Breast epithelium (tissue), 4 donors: ENCODE measurements at places on chromosomes 5 and 9.

GRCh38 chr5:110058175-110058574, 368.4 kb downstream of the MAN2A1 start:
- no peak overlapping the region for H3K27ac ChIP-seq
- no peaks in the 10 kb centered on the region for H3K36me3 ChIP-seq
- peak; percentile 22 for DNase-seq

- DNase-seq = no peak
- H3K4me3 ChIP-seq = no peak overlapping the region
- H3K27me3 ChIP-seq = no peaks in the 10 kb centered on the region
- H3K4me1 ChIP-seq = no peaks in the 10 kb centered on the region
- H3K36me3 ChIP-seq = no peaks in the 10 kb centered on the region
- no peak overlapping the region for H3K27ac ChIP-seq
These were observed 293.0 kb downstream of the SEC61B start for GRCh38 chr9:99515093-99515492.

DNA sequence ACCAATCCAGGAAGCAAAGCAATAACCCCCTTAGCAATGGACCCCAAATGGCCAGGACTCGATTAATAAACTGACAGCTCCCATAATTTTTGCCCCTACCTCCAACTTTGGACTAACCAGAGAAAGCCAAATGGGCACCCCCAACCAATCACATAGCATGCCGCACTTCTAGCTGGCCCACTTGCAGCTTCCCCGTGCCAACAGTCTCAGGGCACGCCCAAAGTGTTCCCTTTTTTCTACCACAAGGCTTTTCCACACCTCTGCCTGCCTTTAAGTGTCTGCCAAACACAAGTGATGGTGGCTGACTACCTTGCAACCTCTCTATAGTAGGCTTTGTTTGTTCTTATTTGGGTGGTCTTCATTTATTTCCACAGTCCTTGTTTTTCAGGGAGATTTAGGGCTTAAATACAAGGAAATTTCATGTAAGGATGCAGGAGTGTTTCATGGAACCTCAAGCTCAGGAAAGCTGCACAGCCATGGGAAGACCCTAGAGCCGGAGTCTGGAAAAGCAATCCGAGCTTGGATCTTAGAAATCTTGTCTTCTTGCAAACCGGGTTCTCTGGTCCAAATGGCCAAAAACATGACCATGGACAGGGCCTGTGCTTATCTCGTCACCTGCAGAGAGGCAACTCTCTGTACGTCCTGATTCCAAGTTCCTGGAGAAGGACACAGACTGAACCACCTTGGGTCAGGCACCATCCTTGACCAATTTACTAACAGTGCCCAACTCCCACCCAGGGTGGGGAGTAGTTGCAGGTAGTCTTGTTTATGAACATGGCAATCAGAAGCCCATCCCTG, 89.2 kb downstream of the THBS4 start:
- H3K4me3 ChIP-seq = no peak overlapping the region
- no peaks in the 10 kb centered on the region for H3K36me3 ChIP-seq
- H3K27me3 ChIP-seq = no peaks in the 10 kb centered on the region

DNA sequence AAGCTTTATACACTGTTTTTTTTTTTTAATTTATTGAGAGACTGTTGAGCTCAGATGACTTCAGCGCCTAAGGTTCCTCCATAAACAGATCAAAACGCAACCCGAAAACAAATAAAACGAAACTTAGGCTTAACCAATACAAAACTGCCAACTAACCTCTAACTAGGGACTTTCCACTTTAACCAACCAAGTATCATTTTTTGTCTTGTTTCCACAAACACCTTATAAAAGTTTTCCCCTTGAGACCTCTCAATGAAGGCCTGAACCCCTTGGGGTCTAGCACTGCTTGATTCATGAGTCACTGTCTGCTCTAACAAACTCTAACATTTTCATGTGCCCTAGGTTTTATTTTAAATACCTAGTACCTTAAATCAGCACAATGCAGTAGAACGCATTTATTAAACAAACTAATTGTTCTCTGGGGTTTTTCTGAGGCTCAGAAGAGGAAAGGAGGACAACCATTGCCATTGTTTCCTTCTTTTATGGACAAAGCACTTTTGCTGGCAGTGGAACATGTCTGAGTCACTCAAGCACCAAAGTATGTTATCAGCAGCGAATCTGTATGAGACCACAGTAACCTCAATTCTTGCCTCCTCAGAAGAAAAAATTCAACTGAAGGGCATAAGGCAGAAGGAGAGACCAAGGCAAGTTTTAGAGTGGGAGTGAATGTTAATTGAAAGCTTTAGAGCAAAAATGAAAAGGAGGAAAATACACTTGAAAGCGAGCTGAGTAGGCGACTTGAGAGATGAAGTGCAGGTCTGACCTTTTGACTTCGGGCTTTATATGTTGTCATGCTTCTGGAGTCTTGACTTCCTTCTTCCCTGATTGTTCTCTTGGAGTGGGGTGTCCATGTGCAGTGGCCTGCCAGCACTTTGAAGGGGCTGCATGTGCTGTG, 97.7 kb upstream of the HCN1 start:
- H3K27ac ChIP-seq = no peak overlapping the region
- H3K27me3 ChIP-seq = no peaks in the 10 kb centered on the region
- H3K4me1 ChIP-seq = no peaks in the 10 kb centered on the region
- no peak overlapping the region for H3K4me3 ChIP-seq
- H3K36me3 ChIP-seq = no peaks in the 10 kb centered on the region

DNA sequence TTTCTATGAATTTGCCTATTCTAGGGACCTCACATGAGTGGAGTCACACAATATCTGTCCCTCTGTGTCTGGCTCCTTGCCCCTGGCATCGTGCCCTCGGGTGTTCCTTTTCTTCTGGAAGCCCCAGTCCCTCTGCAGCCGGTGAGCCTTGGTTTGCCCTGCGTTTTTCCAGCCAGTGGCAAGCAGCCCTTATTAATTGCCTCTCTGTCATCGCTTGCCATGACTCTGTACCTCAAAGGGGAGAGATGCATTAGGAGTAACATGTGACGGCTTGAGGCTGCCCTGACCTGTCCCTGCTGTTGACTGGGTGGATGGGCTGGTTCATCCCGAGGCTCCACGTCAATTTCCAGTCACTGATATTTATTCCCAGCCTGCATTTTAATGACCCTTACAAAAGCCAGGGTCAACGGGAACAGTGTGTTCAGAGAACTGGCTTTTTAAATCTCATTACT, 87.3 kb downstream of the CFAP90 start:
- DNase-seq = no peak
- H3K27me3 ChIP-seq = no peaks in the 10 kb centered on the region
- no peaks in the 10 kb centered on the region for H3K4me1 ChIP-seq
- no peaks in the 10 kb centered on the region for H3K36me3 ChIP-seq
- H3K4me3 ChIP-seq = no peak overlapping the region

GRCh38 chr5:31192442-31192841, 1.0 kb upstream of the CDH6 start:
- no peaks in the 10 kb centered on the region for H3K36me3 ChIP-seq
- H3K27me3 ChIP-seq = peaks cover 48% of the 10 kb centered on the region
- H3K4me3 ChIP-seq = no peak overlapping the region

GRCh38 chr9:121860213-121860612, 208.8 kb downstream of the DAB2IP start:
- no peaks in the 10 kb centered on the region for H3K27me3 ChIP-seq
- no peak for DNase-seq
- H3K27ac ChIP-seq = peak overlapping the region; percentile 48
- H3K36me3 ChIP-seq = no peaks in the 10 kb centered on the region
- peaks cover 5% of the 10 kb centered on the region for H3K4me1 ChIP-seq

DNA sequence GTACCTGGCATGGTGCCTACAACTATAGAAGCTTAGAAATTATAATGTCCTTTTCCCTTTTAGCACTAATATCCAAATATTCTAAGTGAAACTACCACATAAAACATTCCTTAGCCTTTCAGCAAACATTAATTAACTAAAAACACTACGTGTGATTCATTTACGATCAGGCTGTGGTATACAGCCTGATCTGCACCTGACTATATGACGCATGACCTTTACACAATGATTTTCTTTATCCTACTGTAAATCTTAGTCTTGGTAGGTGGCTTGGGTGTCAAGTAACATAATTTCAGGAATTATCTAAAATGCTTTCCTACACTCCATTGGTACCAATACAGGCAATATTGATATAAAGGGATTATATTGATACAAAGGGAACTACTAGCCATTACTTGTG, 686.7 kb downstream of the DTWD2 start:
- no peak for DNase-seq
- H3K27me3 ChIP-seq = no peaks in the 10 kb centered on the region
- H3K4me3 ChIP-seq = no peak overlapping the region
- H3K27ac ChIP-seq = no peak overlapping the region
- H3K4me1 ChIP-seq = no peaks in the 10 kb centered on the region
- H3K36me3 ChIP-seq = no peaks in the 10 kb centered on the region

GRCh38 chr9:4796988-4797853, 4.5 kb downstream of the RCL1 start:
- H3K4me1 ChIP-seq = no peaks in the 10 kb centered on the region
- H3K27ac ChIP-seq = no peak overlapping the region
- H3K4me3 ChIP-seq = no peak overlapping the region
- no peak for DNase-seq
- no peaks in the 10 kb centered on the region for H3K36me3 ChIP-seq

DNA sequence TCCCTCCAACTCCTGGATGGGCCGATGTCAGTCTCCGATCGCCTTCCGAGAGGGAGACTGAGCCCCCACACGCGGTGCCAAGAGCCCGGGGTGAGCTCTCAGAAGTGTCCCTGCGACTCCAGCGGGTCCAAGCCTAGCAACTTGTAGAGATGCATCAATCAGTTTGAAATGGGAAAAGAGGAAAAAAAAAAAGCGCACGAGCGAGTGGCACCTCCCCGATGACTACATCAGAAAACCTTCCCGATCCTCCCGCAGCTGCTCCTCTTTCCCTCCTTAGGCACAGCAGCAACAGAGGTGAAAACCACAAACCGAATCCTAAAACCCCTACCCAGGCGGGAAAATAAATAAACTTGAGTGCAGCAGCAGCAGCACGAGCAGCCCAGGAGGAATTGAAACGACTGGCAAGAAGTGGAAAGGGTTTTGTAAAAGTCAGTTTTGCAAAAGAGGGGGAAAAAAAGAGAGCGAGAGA, 1.0 kb upstream of the EFNA5 start:
- DNase-seq = no peak
- no peaks in the 10 kb centered on the region for H3K36me3 ChIP-seq
- H3K4me3 ChIP-seq = peak overlapping the region; percentile 75
- no peaks in the 10 kb centered on the region for H3K4me1 ChIP-seq

- peak overlapping the region; percentile 99 for H3K27ac ChIP-seq
- H3K27me3 ChIP-seq = no peaks in the 10 kb centered on the region
- no peak for DNase-seq
- H3K4me3 ChIP-seq = peak overlapping the region; percentile 91
- H3K4me1 ChIP-seq = peaks cover 4% of the 10 kb centered on the region
These were observed 644 bp downstream of the IER5L start for GRCh38 chr9:129177443-129177790.
